Stimulated activated CD8-positive, alpha-beta memory T cell treated with anti-CD3 and anti-CD28 coated beads, Interleukin-7, amount 100 ng/mL, for 4 hours (primary cell): ENCODE measurements at places on chromosomes 1 and 21.

DNA sequence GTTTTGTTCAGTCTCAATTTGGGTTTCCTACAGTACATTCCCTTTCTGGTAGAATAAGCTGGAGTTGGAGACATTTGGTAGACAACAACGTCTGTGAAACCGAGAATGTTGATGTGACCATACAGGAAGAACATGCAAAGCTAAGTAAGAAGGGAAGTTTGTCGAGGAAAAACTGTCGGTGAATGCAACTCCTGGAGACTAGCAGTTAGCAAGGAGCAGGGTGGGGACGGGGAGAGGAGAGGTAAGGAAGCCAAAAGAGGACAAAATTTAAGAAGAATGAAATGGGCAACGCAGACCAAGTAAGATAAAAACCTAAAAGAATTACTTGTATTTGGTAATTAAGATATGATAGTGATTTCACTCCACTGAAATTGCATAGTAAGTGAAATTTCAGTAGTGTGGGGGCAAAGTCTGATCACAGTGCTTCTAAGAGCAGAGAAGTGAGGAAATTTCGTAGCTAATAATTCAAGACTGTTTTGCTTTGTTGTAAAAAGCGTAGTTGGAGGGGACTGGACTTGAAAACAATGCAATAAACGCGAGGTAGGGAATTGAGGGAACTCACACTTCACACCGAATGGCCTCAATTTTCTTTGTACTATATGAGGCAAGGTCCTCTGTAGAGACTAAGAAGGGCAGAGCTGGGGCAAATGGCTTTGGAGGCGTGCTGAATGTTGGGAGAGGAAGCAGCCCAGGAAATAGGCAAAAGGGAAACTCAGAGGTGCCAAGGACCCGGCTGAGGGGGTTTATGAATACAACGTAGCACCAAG is 787 bp upstream of the GIPC2 start:
- DNase-seq = no peak

GRCh38 chr21:16402752-16403151 is 673.0 kb downstream of the USP25 start:
- no peak for DNase-seq

DNA sequence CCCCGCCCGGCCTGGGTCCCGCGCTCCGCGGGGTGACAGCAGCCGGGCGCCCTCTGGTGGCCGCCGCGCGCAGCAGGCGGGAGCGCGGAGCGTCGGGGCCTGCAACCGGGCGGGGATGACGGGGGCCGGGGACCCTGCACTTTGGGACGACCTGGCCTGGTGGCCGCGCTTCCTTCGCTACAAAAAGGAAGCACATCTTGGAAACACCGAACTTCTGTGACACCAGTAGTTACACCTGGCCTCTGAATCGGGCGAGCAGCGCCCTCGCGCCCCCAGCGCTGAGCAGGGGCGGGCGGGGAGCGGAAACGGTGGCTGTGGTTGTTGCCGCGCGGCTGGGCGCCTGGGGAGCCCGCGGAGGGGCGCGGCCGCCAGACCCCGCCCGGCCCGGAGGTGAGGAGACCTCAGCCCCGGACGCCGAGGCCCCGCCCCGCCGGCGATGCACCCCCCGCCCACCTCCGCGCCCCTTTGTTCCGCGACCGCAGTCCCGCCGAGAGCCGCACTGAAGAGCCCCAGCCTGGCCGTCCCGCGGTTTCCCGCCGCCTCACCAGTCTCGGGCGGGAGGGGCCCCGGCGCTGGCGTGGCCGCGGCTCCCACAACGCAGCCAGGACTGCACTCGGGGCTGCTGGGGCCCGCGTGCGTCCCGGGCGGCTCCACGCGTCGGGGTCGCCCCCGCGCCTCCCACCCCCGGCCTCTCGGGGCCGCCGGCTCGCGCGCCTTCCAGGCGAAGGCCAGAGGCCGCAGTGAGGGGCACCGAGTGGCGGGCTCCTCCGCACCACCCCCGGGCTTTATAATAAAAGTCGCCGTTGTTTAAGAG is 59.3 kb downstream of the H3-3A start:
- DNase-seq = peak; percentile 71

- DNase-seq = no peak
These were observed 33.1 kb downstream of the WDR4 start for GRCh38 chr21:42846221-42846620.

GRCh38 chr1:240199758-240200645 is 108.3 kb downstream of the FMN2 start:
- no peak for DNase-seq
